ENCODE measurements at places on chromosomes 11 and 22.

DNA sequence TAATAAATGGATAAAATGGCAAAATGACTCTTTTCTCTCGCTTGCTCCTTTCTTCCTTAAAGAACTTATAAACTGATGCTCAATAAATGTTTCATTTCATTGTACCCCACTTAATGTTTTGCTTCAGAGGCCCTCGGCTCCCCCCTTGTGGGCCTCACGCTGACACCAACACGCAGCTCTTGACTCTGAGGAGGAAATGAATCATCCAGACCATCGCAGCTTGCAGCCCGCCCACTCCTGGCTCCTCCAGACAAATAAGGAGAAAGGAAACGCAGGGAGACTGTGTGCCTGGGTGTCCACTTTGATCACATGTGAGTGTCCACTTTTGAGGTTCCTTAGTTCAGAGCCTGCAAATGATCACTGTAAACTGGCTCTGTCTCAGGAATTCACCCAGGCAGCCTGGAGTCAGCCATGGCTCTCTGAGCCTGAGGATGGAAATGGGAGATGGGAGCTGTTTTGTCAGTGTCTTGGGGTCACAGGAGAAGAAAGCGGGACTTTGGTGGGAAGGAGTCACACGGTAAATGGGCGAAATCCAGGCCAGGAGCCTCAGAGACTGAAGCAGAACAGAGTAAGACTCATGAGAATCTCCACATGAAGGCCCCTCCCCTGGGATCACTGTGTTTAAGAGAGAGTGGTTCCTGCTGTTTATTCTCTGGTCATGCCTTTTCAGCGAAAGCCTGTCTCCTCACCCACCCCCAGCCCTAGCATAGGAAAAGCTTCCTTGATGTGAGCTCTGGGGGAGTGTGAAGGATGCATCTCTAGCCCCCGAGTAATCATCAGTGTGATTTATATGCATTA is 96.5 kb downstream of the CWC15 start:
- DNase-seq, result no peak

GRCh38 chr11:79794484-79795393 is 353.9 kb upstream of the TENM4 start:
- DNase-seq, result no peak

DNA sequence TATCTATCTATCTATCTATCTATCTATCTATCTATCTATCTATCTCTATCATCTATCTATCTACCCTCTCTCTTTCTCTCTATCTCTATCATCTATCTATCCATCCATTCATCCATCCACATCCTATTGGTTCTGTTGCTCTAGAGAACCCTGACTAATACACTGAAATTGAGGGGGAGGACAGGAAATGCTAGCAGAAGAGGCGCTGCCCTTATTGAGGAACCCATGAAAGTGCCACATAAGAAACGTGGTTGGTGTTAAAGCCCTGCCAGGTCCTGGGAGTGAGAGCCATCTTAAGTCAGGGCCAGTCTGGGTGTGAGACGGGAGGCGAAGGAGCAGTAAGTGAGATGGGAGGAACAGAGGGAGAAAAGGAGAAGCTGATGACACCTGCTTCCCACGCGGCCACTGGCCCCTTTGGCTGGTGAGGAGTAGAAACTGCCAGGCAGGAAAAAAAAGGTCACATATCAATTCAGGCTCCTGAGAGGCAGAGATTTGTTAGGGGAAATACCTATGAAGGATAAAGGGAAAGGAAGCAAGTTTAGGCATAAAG is 87.9 kb upstream of the PLET1 start:
- no peak for DNase-seq

GRCh38 chr22:27542602-27543001 is 259.0 kb downstream of the MN1 start:
- DNase-seq, result no peak

GRCh38 chr11:19864141-19865140 is 151.8 kb downstream of the NAV2 start:
- no peak for DNase-seq
